ENCODE measurements at places on chromosomes 6 and 20.
A peak's percentile ranks its signal among the peaks of the same experiment; 100 is the strongest.

DNA sequence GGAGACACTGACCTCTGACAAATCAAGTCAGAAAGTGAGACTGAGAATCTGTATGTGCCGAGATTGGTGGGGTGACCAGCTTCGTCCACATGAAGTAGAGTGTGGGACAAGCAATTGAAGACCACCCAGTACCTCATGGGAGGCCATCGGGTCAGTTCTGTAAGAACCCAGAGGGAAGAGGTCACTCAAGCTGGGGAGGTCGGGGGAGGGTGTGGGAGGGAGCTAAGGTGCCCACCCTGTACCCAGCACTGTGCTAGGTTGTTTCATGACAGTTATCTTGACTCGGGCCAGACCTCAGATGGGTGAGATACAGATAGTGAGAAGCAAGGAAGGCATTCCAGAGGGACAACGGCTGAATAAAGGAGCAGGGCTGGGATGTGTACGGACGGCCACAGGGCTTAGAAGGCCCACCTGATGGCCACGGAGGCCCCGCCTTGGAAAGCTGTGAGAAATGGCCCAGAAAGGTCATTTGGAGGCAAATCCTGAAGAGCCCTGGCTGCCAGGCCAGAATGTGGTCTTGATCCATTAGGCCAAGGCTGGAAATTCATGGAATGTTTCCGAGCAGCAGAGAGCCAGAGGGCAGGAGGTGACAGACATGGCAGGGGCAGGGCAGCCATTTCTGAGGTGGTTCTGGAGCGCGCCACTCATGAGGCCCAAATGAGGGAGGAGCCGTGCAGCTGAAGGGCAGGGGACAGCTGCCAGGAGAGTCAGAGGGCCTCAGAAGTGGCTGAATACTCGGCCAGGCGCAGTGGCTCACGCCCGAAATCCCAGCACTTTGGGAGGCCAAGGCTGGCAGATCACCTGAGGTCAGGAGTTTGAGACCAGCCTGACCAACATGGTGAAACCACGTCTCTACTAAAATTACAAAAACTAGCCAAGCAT, 7.7 kb downstream of the MMP24OS start:
- no peak for DNase-seq

GRCh38 chr20:1674990-1675780, 17.6 kb upstream of the SIRPG start:
- no peak for DNase-seq

DNA sequence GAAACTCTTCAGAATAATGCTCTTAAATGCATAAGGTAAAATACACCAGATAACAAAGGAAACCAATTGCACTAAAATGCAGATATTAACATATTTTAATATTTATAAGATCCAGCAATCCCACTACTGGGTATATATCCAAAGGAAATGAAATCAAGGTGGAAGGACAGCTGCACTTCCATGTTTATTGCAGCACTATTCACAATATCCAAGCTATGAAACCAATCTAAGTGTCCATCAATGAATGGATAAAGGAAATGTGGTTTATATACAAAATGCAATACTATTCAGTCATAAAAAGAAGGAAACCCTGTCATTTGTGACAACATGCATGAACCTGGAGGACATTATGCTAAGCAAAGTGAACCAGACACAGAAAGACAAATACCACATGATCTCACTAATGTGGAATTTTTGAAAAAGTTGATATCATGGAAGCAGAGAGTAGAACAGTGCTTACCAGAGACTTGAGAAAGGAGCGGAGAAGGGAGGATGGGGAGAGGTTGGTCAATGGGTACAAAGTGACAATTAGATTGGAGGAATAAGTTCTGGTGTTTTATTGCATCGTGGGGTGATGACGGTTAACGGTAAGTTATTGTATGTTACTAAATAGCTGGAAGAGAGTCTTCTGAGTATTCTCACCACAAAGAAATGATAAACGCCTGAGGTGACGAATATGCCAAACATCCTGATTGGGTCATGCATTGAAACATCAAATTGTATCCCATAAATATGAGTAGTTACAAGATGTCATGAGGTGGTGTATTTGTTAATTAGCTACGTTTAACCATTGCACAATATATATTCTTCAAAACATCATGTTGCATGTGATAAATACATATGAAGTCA, 37.9 kb upstream of the RNF24 start:
- no peak for DNase-seq

- no peak for DNase-seq
These were observed 1.0 kb upstream of the TOMM34 start for GRCh38 chr20:44961011-44961869.

- no peak for DNase-seq
These were observed 78.6 kb upstream of the RIPOR2 start for GRCh38 chr6:25014369-25014768.

DNA sequence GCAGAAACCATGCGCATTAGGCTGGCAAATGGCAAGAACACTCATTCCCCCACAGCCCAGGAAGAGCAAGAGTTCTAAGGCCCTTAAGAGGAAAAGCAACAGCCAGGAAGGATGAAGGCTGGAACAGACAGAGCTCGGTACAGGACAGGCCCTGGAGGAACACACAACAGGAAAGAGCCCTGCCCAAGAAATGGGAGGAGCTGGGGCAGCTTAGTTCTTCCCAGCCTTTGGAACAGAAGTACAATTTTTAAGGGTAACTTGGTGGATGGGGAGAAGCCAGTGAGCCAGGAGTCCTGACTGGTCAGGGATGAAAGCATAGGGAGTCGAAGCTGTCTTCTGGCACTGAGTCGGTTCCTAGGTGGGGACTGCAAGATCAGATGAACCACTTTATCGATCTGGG, 32.4 kb downstream of the OR2B2 start:
- DNase-seq: no peak

- no peak for DNase-seq
These were observed 59.6 kb downstream of the RNF144B start for GRCh38 chr6:18446771-18447170.

GRCh38 chr20:15256676-15257568, 919.5 kb upstream of the FLRT3 start:
- no peak for DNase-seq

DNA sequence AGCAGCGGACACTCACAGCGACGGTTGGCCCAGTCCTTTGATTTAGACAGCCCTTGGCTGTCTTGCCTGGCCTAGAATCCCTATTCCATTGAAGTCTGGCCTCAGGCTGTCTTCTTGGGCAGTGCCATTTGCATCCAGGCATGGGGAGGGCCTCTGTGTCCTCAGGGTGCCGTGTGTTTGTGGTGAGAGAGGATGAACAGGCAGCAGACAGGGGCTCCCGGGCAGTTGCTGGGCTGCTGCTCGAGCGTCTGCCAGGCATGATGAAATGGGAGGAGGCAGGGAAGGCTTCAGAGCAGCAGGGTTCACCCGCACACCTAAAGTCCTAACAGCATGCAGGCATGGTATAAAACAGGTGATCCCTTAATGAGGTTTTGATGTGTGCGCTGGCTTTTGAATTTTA, 126.9 kb downstream of the SOBP start:
- no peak for DNase-seq

GRCh38 chr6:85278466-85279035, 171.3 kb upstream of the NT5E start:
- no peak for DNase-seq

- no peak for DNase-seq
These were observed 36.6 kb downstream of the ADGRF4 start for GRCh38 chr6:47734831-47735481.

DNA sequence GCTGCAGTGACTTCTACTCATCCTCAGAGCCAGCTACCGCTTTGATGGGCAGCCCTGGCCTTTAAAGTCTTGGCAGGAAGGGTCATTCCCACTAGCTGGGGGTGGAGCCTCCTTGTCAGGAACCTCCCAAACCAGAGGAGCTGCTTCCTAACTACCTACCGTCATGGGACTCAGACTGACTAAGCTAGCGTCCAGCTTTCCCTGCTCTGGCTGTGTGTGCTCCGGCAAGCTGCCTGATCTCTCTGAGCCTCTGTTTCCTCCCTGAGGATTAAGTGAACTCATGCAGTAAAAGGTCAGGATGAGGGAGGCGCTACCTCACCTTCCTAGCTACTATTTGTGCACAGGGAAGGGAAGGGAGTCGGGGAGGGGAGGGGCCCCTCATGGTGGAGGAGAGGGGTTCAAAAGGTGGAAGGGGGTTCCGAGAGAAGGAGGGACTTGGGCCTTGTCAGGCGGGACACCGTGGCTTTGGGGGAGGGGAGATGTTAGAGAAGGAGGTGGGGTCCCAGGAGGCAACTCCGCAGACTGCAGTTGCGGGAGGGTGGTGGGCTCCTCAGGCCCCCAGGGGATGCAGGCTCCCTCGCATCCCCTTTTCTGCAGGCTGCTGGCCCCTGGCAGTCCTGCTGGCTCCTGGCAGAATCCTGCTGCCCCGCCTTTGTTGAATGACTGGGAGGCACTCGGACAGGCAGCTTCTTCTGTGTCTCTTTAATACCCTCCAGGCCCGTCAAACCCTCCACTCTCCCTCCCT, 9.8 kb downstream of the DUSP15 start:
- peak; percentile 54 for DNase-seq

All from stromal cell of bone marrow (primary cell).